ENCODE measurements at places on chromosomes 1 and 21.
A peak's percentile ranks its signal among the peaks of the same experiment; 100 is the strongest.

DNA sequence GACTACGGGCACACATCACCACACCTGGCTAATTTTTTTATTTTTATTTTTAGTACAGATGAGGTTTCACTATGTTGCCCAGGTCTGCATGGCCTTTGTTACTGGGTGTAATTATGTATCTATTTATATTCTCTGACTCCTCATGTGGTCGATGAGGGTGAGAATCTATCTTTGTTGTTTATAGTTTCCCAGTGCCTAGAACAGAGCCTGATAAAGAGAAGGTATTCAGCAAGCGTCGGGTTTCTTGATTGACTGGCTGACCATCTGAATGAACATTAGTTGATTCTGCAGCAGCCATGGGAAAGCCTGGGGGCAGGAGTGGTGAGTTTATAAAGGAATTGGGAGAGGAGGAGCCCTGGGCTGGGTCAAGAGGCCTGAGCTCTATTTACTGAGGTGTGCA, 28.5 kb downstream of the SERINC2 start:
- no peak for DNase-seq

- no peak for DNase-seq
These were observed 276.8 kb upstream of the C1orf174 start for GRCh38 chr1:4176841-4177240.

- peak; percentile 15 for DNase-seq
These were observed 141.4 kb upstream of the ARHGEF16 start for GRCh38 chr1:3312898-3313575.

GRCh38 chr1:247043406-247043805, 35.2 kb downstream of the ZNF670 start:
- no peak for DNase-seq

- DNase-seq, result no peak
These were observed 23.4 kb downstream of the CELF3 start for GRCh38 chr1:151693057-151693651.

GRCh38 chr1:87878873-87879272, 550.2 kb downstream of the LMO4 start:
- DNase-seq, result no peak

DNA sequence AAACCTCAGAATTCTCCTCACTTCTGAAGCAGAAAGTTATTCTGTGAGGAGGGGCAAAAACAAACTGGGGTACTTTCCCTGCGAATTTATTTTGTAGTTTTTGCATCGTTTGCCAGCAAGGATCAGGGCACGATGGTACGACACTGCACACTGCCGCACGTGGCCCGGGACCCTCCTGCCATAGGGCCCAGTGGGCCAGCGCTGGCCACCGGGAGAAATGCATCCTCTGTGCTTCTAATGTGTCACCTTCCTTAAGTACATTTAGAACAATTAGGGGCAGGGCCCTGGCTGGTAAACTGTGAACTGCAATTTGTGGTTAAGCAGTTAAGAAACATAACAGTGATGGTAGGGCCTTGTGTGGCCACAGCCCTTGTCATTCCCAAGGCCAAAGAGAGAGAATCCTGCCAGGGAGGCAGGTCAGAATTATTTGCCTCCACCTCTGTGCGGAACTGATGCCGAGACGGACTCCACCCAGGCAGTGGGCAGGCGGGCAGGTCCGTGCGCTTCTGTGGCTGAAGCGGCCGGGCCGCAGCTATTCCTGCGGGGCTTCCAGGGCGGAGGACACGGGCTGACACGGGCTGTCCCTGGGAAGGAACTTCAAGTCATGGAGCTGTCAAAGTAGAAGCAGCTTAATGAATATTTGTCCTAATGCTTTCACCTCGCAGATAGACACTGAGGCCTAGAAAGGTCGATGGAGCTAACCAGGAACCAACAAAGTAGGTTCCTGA, 12.5 kb downstream of the GPR137B start:
- DNase-seq, result no peak

GRCh38 chr1:53826367-53826766, 11.7 kb downstream of the NDC1 start:
- no peak for DNase-seq

- DNase-seq, result no peak
These were observed 537.4 kb upstream of the RGS18 start for GRCh38 chr1:191620883-191621282.

GRCh38 chr1:235901461-235901860, 34.8 kb upstream of the LYST start:
- no peak for DNase-seq

GRCh38 chr21:14070049-14070893, 140.5 kb downstream of the LIPI start:
- DNase-seq, result no peak

- DNase-seq, result peak; percentile 48
These were observed 30.5 kb downstream of the MROH7 start for GRCh38 chr1:54671985-54672608.

DNA sequence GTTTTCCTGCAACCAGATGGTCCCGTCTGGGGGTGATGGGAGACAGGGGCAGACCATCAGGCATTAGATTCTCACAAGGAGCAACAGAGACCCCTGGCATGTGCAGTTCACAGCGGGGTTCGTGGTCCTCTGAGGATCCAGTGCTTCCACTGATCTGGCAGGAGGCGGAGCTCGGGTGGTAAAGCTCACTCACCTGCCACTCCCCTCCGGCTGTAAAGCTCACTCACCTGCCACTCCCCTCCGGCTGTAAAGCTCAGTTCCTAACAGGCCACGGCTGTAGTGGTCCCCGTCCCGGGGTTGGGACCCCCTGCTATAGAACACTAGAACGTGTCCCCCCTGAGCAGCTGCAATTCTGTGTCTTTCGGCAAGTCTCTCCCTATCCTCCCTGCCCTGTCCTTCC, 4.6 kb downstream of the KRTAP10-12 start:
- no peak for DNase-seq

GRCh38 chr1:187275985-187276575, 447.3 kb downstream of the PLA2G4A start:
- DNase-seq, result no peak

All from stimulated activated CD4-positive, alpha-beta T cell treated with anti-CD3 and anti-CD28 coated beads, Interleukin-1b, Interleukin-23, amount 100 ng/mL, for 4 hours (primary cell).